ENCODE measurements at places on chromosomes 1 and 21. TPM values are rescaled to one million over a fixed set of nuclear protein-coding genes. Genes with fewer than 3 reads are reported as not detected.
A peak's percentile ranks its signal among the peaks of the same experiment; 100 is the strongest.

GRCh38 chr21:39094847-39095579, 88.2 kb downstream of the PSMG1 start:
- DNase-seq, result no peak

DNA sequence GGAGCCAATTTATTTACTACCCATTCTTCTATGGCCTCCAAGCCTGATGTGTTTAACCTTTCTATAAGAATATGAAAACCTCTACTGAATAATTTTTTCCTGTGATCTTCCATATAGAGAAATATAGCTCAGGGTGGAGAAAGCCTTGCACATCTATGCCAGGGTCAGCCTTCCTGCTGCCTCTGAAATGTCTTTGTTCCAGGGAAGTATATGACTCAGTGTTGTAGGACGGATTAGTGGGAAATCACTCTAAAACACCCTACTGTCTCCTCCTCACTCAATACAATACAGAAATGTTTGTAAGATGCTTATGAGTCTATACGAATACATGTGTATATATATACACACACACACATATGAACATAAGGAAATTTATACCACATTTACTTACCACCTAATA, 1044.9 kb downstream of the BRINP3 start:
- no peak for DNase-seq

DNA sequence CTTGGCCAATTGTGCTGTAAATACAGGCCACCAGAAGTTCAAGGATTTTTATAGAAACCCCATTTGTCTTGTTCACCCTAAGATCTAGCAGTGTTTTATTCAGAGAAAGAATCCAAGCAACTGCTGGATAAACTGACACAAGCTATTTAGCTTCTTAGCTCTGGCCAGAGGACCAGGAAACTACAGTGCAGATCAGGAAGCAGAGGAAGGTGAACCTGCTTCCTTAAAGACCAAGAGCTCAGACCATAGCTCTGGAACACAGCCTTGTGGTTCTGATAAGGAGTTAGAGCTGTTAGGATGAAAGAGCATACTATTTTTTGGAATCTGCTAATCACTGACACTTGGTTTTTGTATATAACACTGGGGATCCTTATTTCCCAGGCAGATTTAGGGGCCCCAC, 5.2 kb upstream of the CCDC17 start:
- no peak for DNase-seq

DNA sequence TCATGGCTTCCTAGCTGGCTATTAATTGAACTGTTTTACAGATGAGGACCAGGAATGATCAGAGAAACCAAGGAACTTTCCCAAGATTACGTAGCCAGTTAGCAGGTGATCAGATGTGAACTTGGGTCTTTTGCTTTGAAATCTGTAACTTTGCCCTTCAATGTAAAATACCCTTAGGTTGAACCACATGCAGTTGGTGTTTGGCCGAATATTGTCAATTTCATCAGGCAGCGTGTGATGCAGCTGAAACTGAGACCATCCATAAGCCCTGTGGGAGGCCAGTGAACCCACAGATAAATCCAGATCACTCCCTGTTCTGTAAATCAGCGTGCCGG, 150.8 kb downstream of the ETS2 start:
- DNase-seq, result no peak

DNA sequence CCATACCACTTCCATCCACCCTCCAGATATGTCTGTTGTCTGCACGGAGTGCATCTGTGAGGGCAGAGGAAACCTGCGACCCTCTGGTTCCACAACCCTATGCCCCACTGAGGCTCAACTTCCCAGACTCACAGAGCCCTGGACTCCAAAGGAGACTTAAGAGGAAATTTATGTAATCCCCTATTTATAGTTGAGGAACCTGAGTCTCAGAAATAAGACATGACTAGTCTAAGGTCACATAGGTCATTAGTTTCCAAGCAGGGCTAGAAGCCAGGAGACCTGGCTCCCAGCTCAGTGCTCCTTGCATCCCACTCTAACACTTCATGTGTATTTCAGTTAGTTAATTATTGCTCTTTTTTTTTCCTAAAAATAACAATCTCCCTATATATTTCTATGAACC, 15.7 kb upstream of the LEMD1 start:
- no peak for DNase-seq

DNA sequence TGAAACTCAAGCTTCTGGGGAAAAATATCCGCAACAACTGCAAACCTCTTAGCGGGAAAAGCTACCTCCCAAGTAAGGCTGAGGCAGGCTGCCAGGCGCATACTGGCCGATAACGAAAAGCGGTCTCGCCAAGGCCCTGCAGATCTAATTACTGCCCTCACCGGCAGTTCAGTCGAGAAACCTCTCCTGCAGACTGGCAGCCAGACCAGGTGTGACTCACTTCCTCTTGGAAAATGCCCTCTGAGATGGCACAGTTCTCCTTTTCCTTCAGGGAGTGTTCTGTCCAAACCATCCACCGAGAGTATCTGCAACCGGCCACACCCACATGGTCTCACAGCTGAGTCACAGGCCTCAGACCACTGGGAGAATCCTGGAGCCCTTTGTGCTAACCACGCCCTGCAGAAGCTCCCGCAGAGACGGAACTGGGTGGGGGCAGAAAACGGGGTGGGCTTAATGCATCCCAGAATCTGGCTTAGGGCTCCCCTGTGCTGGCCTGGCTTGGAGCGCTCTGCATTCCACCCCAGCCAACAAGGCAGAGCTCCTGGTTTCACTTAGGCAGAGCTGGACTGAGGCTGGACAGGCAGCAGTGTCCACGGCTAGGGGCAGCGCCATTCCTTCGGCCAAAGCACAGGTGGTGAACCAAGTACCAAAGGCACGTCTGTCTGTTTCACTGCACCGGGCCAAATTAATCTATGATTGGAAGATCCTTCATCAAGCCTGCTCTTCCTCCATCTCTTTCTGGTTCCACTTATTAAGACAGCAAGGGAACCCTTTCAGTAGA, 1.2 kb downstream of the S100A10 start:
- peak; percentile 95 for DNase-seq

GRCh38 chr1:84756455-84757082, 66.3 kb upstream of the SSX2IP start:
- DNase-seq, result no peak

Gene CXADR
- total RNA-seq, result 40.5 TPM

Gene TNFAIP8L2
- not detected for total RNA-seq

Gene MTMR11
- total RNA-seq, result 14.1 TPM

Gene RAB7B
- 0.13 TPM for total RNA-seq

Gene NBPF6
- not detected for total RNA-seq

Gene GPR25
- not detected for total RNA-seq
